Lower lobe of right lung (tissue), 2 donors: ENCODE measurements at places on chromosomes 16 and 17. TPM values are rescaled to one million over a fixed set of nuclear protein-coding genes. Genes with fewer than 3 reads are reported as not detected.

The RHBDL3 gene
- 0.18 TPM for total RNA-seq

The PRCD gene
- 8.2 TPM for total RNA-seq

The TK1 gene
- 6.6 TPM for total RNA-seq

The AURKB gene
- 2.2 TPM for total RNA-seq

The CENPT gene
- total RNA-seq, result 29.9 TPM

The ZG16B gene
- 4.5 TPM for total RNA-seq

The SERPINF2 gene
- total RNA-seq, result 24.1 TPM

The CCL16 gene
- 0.50 TPM for total RNA-seq

The GPR179 gene
- total RNA-seq, result 0.15 TPM

The CNGB1 gene
- 0.35 TPM for total RNA-seq

DNA sequence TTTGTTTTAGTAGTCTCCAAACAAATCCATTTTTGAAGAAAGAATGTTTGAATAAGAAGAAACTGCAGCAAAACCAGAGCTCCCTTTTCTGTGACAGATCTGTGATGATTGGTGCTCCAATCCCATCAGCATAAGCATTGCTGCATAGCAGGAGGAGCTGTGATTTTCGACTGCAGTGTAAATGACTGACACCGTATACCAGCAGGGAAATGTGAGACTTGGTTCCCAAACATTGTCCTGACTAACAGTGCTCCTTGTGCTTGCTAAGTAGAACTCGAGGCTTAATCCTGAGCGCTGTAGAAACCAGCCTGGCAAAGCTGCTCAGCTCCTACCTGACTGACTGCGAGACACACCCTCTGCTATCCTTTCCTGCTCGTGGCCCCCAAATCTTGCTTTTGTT is 57.2 kb downstream of the NUP93 start:
- H3K4me1 ChIP-seq, result no peaks in the 10 kb centered on the region
- no peak overlapping the region for H3K4me3 ChIP-seq
- H3K36me3 ChIP-seq, result no peaks in the 10 kb centered on the region
- H3K27ac ChIP-seq, result no peak overlapping the region
- DNase-seq, result no peak

DNA sequence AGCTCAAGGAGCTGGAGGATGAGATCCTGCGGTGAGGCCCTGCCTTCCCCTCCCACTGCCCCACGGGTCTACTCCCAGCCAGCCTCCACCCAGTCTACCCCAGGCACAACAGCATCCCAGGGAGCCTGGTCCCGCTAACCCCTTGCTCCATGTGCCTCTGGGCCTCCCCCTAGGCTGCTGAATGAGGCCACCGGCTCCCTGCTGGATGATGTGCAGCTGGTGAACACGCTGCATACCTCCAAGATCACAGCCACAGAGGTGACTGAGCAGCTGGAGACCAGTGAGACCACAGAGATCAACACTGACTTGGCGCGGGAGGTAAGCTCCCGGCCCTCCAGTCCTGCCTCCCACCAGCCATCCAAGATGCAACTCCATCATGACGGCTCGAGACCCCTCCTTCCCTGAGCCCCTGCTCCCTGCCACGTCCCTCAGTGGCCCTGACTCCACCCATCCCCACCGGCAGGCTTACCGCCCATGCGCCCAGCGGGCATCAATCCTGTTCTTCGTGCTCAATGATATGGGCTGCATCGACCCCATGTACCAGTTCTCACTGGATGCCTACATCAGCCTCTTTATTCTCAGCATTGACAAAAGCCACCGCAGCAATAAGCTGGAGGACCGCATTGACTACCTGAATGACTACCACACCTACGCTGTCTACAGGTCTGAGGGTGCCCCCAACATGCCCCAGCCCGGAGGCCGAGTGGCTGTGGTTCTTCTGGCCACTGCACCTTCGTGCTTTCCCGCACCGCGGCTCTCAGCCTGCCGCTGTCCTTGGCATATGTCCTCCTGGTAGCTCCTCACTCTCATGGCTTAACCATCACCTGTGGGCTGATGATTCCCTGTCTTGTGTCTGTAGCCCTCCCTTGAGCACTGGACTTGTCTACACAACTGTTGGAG is 15.0 kb upstream of the KDM6B start:
- no peaks in the 10 kb centered on the region for H3K27me3 ChIP-seq
- no peak for DNase-seq
- no peaks in the 10 kb centered on the region for H3K4me1 ChIP-seq
- no peak overlapping the region for H3K27ac ChIP-seq
- no peak overlapping the region for H3K4me3 ChIP-seq
- H3K36me3 ChIP-seq, result no peaks in the 10 kb centered on the region

DNA sequence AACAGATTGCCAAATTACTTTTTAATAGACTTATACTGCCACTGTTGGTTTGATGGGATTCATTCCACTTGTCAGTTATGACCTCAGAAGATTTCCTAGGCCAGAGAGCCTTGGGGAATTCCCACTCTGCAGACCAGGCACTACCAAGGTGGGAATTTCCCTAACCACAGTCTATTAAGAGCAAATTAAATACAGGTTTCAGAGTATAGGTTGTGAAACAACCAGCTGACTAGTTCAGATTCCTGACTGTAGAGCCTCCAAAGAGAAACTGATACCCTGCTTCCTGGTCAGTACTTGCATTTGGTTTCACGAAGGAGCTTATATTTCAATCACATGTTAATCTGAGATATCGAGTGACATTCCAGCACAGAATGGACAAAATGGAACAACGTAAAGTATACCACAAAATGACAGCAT is 186.5 kb downstream of the STX8 start:
- H3K36me3 ChIP-seq, result no peaks in the 10 kb centered on the region
- no peaks in the 10 kb centered on the region for H3K4me1 ChIP-seq
- H3K27me3 ChIP-seq, result no peaks in the 10 kb centered on the region
- no peak for DNase-seq
- H3K27ac ChIP-seq, result no peak overlapping the region
- H3K4me3 ChIP-seq, result no peak overlapping the region

GRCh38 chr17:53724726-53725125 is 98.0 kb upstream of the KIF2B start:
- H3K4me3 ChIP-seq, result no peak overlapping the region
- no peaks in the 10 kb centered on the region for H3K27me3 ChIP-seq
- no peaks in the 10 kb centered on the region for H3K4me1 ChIP-seq

DNA sequence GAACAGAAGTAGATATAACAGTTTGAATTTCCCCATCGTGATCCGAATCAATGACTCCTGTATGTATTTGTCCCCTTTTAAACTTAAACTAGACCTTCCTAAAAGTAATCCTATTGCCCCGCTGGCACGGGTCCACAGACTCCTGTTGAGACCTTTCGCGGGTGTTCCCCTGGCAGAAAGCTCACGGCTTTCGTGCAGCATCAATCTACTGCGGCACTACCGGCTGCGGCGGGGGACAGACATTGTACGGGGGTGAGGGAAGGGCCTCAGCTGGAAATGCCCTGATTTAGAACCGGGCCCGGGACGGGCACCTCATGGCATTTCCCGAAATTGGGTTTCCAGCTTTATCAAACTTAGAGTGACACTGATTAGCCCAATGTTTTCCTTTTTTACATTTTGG is 14.6 kb downstream of the IL32 start:
- no peaks in the 10 kb centered on the region for H3K27me3 ChIP-seq
- no peak for DNase-seq
- H3K4me3 ChIP-seq, result no peak overlapping the region
- peaks cover 2% of the 10 kb centered on the region for H3K4me1 ChIP-seq

DNA sequence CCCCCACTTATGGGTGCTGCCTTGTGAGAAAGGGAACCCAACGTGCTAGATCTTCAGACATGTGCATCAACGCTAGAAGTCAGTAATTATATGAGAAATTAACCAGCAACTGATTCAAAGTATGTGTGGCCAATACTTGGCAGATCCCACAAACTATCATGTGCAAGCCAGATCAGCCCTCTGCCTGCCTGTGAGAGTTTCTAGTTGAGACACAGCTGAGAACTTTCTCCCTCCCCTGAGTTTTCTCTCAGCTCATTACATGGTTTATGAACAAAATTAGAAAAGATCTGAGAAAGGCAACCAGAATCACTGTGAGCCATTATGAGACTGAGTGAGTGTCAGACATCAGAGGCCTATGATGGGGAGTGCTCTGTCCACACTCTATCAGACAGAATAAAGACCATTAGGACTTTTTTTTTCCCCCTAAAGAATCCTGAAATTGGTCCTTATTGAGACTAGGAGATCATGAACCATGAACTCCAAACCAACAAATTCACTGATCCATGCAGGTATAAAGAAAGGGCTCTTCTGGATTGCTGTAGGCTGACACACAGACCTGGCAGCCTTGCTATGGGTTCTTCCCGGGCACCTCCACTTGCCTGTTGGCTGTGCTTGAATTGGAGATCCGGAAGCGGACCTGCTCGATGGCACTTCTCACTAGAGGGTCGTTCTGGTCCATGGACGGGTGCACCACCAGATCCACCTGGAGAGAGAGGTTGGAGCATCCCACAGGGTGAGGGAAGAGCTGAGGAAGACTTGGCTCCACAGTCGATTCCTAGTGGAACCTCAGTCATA is 51.5 kb downstream of the GTF3C1 start:
- H3K27me3 ChIP-seq, result no peaks in the 10 kb centered on the region
- H3K27ac ChIP-seq, result no peak overlapping the region
- H3K4me3 ChIP-seq, result no peak overlapping the region

- H3K27me3 ChIP-seq, result no peaks in the 10 kb centered on the region
- H3K4me1 ChIP-seq, result no peaks in the 10 kb centered on the region
- no peak overlapping the region for H3K4me3 ChIP-seq
- no peak for DNase-seq
- peaks cover 35% of the 10 kb centered on the region for H3K36me3 ChIP-seq
- H3K27ac ChIP-seq, result no peak overlapping the region
Observed at GRCh38 chr16:576197-576822, 6.5 kb downstream of the PIGQ start.

DNA sequence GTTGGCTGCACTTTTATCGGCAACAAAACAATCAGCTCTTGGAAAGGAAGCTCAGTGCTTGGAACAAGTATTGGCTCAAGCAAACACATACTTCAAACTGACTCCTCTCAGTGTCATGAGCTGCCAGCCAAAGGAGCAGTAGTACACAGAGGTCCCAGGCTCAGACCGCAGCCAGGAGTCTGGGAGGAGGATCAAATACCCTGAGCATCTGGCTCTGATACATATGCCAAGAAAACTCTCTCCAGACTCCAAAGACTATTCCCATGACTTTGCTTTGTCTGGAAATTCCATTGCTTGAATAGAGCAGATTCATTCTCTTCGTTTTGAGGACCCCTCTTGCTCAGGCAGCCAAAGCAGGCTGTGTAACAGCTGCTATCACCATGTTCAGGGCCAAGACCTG is 501.6 kb upstream of the PSMD7 start:
- no peaks in the 10 kb centered on the region for H3K27me3 ChIP-seq
- no peak for DNase-seq
- no peaks in the 10 kb centered on the region for H3K36me3 ChIP-seq

- H3K27ac ChIP-seq, result no peak overlapping the region
- no peak for DNase-seq
- no peaks in the 10 kb centered on the region for H3K36me3 ChIP-seq
- H3K4me1 ChIP-seq, result peaks cover 8% of the 10 kb centered on the region
Observed at GRCh38 chr17:81171941-81172340, 5.9 kb upstream of the AATK start.

GRCh38 chr16:65406116-65406515 is 284.3 kb upstream of the CDH11 start:
- DNase-seq, result no peak
- H3K4me3 ChIP-seq, result no peak overlapping the region
- H3K27me3 ChIP-seq, result no peaks in the 10 kb centered on the region
- H3K4me1 ChIP-seq, result no peaks in the 10 kb centered on the region
- no peaks in the 10 kb centered on the region for H3K36me3 ChIP-seq

DNA sequence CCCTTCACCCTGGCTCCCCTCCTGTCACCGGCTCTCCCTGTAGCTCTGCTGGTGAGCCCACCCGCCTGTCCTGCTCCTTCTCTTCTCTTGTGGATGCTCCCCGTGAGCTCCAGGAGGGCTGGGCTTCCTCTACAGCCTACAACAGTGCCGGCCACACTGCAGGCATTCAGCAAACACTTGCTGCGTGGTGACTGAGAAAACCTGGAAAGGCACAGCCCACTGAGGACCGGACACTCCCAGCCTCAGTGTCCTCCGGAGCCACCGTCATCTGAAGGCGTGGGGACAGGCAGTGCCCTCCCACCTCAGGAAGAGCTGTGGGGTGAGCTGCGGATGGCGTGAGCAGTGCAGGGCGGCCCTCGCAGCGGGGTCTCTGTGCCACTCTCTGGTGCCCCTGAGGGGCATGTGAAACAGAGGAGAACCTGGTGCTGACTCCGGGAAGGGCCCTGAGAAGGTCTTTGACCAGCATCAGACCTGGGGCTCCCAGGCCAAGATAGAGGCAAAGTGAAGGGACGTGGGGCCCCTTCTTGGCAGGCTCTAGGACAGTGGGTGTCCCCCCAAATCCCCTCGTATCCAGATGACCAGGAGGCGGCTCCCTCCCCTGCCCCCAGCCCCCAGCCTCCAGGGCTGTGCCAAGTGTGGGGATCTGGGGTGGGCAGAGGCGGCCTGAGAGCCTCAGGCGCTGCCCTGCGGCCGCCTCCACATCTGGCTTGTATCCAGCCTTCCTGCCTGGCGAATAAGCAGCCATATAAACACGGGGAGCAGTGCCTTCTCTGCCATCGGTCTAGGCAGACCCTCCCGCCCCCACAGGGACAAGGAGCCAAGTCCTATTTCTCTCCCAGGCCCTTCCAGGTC is 44.0 kb upstream of the PABPN1L start:
- no peaks in the 10 kb centered on the region for H3K36me3 ChIP-seq
- H3K27ac ChIP-seq, result peak overlapping the region; percentile 24
- no peak overlapping the region for H3K4me3 ChIP-seq
- peaks cover 11% of the 10 kb centered on the region for H3K27me3 ChIP-seq

- DNase-seq, result no peak
- no peaks in the 10 kb centered on the region for H3K27me3 ChIP-seq
- no peaks in the 10 kb centered on the region for H3K36me3 ChIP-seq
- H3K4me1 ChIP-seq, result no peaks in the 10 kb centered on the region
- no peak overlapping the region for H3K4me3 ChIP-seq
- no peak overlapping the region for H3K27ac ChIP-seq
Observed at GRCh38 chr16:78778101-78779004, 678.9 kb downstream of the WWOX start.

- no peaks in the 10 kb centered on the region for H3K27me3 ChIP-seq
- H3K4me1 ChIP-seq, result peaks cover 36% of the 10 kb centered on the region
- H3K4me3 ChIP-seq, result no peak overlapping the region
- H3K27ac ChIP-seq, result no peak overlapping the region
- no peak for DNase-seq
- peaks cover 41% of the 10 kb centered on the region for H3K36me3 ChIP-seq
Observed at GRCh38 chr16:85648805-85649204, 35.7 kb downstream of the GSE1 start.

GRCh38 chr17:37123941-37124820 is 175.4 kb downstream of the AATF start:
- no peaks in the 10 kb centered on the region for H3K27me3 ChIP-seq
- no peak for DNase-seq
- peaks cover 75% of the 10 kb centered on the region for H3K36me3 ChIP-seq
- H3K27ac ChIP-seq, result no peak overlapping the region
- no peaks in the 10 kb centered on the region for H3K4me1 ChIP-seq
- no peak overlapping the region for H3K4me3 ChIP-seq

- peaks cover 79% of the 10 kb centered on the region for H3K27me3 ChIP-seq
- no peak overlapping the region for H3K4me3 ChIP-seq
- H3K4me1 ChIP-seq, result peaks cover 62% of the 10 kb centered on the region
- DNase-seq, result no peak
- H3K36me3 ChIP-seq, result no peaks in the 10 kb centered on the region
Observed at GRCh38 chr17:79800325-79801155, 3.7 kb upstream of the CBX8 start.

- H3K27ac ChIP-seq, result no peak within 1 kb of the TSS
- no peaks in the 10 kb centered on the region for H3K36me3 ChIP-seq
- H3K27me3 ChIP-seq, result no peaks in the 10 kb centered on the region
Observed at GRCh38 chr16:53052519-53053501, at the start of gene CHD9NB. Gene CHD9NB, minus strand, starts transcription at chr16:53052897. Its CDS starts 8,739 bp downstream, at chr16:53044158.

- H3K4me3 ChIP-seq, result no peak overlapping the region
- H3K36me3 ChIP-seq, result no peaks in the 10 kb centered on the region
- DNase-seq, result no peak
- H3K4me1 ChIP-seq, result no peaks in the 10 kb centered on the region
- no peak overlapping the region for H3K27ac ChIP-seq
Observed at GRCh38 chr17:48393283-48393682, 36.7 kb downstream of the SKAP1 start.
